ENCODE measurements at places on chromosomes 1 and 21.
A peak's percentile ranks its signal among the peaks of the same experiment; 100 is the strongest.

- DNase-seq: no peak
Observed at GRCh38 chr1:11071463-11072215, 11.8 kb upstream of the SRM start.

DNA sequence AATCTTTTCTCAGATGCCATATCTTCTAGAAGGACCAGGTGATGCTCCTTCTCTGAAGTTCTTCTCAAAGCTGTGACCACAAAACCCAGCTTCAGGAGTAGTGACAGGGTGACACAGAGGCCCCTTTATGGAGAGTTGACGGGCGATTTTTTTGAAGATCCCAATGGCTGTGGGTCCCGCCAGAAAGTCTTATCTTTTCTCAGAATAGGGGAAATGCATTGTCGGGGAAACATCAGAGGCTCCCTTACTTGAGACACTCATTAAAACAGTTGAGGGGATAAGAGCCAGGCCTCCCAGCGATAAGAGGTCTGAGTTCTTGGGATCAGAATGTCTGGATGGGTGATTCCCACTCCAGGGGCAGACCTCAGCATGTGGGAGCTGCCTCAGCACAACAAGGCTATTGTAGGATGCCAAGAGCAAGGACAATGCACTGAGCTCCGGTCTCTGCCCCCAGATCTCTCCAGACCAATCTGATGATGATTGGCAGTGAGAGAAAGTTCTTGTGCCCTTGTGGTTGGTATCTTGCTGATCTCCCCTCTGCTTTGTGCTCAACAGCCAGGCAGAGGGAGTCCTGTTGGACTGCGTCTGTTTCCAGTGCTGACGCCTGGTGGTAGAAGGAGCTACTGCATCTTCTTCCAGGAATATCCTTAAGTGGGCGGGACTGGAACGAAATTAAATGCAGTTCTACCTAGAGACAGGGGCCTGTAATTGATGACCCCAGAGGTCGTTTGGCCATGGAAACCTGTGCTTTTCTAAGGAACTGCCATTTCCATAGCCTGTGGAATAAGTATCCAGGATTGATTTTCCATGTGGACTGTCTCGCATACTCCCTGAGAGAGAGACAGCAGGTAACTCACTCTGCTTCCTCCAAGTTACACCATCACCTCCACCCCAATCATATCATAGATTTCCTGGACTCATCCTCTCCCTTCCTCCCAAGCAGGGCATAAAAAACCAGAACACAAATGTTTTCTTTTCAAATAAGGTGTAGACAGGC lies 6.8 kb upstream of the ACKR1 start:
- peak; percentile 59 for DNase-seq

DNA sequence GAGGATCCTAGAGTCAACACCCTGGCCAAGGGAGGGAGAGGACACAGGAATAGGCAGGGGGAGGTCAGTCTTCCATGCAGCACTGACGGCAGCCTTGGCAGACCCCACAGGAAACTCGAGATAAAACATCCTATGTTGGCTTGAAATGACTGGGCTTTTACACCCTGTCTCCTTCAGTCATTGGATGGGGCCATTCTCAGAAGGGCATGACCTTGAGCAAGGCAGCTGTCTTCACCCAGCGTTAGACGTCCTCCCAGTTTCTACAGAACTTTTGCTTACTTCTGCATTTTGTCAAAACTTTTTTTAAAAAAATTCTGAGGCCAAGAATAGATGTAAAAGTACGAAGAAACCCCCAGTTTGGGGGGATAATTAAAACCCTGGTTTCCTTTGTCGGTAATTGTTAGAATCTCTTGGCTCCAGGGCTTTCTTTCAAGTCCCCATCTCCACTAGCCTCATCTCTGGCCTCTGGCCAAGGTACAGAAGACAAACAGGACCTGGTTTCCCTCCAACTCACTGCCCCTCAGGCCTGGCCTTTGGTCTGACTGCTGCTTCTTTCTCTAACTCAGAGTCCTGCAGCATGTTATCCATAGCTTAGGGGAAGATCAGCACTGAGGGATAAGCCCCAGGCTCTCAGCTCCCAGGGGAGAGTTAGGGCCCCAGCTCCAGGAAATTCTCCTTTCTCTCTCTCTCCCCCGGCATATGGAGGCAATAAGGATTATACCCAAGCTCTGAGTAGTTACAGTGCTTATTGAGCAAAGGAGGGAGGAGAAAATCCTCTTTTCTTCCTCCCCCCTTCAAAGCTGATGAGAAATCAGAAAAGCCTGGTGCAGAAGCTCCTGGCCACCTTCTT lies 51.6 kb upstream of the KCND3 start:
- no peak for DNase-seq

DNA sequence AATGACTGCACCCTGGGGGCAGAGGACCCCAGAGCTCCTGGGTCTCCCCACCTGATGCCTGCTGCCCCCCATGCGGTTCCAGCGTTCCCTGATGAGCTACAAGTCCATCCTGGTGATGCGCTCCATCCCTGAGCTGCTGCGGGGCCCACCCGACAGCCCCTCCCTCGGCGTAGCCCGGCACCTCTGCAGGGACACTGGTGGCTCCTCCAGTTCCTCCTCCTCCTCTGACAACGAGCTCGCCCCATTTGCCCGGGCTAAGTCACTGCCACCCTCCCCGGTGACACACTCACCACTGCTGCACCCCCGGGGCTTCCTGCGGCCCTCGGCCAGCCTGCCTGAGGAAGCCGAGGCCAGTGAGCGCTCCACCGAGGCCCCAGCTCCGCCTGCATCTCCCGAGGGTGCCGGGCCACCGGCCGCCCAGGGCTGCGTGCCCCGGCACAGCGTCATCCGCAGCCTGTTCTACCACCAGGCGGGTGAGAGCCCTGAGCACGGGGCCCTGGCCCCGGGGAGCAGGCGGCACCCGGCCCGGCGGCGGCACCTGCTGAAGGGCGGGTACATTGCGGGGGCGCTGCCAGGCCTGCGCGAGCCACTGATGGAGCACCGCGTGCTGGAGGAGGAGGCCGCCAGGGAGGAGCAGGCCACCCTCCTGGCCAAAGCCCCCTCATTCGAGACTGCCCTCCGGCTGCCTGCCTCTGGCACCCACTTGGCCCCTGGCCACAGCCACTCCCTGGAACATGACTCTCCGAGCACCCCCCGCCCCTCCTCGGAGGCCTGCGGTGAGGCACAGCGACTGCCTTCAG lies 35.5 kb downstream of the TRIM11 start:
- no peak for DNase-seq

- no peak for DNase-seq
Observed at GRCh38 chr1:91949356-91949699, at the start of gene BRDT. BRDT (plus strand) TSS chr1:91949401; CDS start chr1:91962755, 13,354 bp downstream.

DNA sequence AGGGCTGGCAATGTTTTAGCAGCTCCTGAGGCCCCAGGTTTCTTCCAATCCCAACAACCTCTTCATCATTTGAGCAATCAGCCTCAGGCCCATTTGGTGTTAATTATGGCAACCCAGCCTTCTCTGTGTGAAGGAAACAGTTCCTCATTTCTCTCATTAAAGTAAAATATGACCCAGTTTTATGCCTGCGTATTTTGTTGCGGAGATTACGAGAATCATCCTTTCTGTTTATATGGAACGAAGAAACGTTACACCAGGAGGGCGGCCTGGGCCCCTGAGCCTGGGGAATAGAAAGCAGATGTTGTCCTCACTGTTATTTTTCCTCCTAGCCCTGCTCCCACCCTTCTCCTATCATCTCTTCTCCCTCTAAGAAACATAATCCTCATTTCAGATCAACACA lies 332.2 kb upstream of the USP24 start:
- DNase-seq: no peak

DNA sequence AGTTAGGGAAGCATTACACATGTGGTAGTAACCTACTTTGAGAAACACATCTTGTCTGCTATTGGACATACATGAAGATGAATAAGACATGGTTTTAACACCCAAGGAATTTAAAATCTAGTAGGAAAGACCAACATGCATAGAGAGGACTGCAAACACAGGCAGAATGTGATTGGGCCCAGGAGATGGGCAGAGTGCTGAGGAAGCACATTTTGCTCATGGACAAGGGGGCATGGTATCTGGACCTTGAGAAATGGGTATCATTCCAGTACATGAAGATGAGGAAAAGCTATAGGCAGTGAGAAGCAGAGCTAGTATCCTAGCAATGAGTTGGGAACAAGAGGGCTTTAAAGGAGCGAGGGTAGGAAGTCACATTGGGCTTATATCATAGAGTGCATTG lies 142.7 kb downstream of the SPATA46 start:
- no peak for DNase-seq

- no peak for DNase-seq
Observed at GRCh38 chr1:2152954-2153353, 41.6 kb downstream of the FAAP20 start.

DNA sequence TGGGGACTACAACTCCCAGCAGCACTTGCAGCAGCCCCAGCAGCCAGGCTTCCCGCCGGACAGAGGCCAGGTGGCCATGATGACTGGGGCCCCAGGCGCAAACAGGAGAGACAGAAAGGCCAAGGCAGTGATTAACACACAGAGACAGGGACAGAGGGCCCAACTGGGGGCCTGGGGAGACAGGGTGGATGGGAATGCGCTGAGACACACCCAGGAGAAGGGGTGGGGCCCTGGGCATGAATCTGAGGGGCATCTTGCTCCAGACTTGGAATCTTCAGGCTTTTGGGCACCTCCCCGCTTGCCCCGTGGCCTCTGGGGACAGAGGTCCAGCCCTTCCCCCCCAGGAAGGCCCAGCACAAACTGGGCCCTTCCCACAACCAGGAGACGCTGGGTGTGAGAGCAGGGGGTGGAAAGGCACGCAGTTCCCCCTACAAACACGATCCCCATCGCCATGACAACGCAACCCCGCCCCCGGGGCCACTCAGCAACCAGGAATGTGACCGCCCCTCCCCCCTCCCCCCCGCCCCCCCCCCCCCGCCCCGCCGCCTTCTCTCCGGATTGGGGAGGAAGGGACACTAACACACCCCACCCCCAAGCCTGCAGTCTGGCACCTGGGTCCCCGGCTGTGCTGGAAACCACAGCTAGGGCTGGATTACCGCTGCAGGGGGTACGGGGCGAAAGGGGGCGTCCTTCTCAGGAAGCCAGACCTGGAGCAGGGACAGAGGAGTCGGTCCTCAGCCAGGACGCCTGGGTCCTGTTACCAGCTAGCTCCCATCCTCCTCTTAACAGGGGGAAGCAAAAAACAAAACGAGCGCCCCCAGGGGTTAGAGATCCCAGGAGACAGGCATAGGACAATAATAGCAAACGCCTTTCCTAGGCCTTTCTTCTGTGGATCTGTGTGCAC lies 4.5 kb downstream of the HDGF start:
- peak; percentile 54 for DNase-seq

GRCh38 chr1:206834711-206835110 lies 30.7 kb upstream of the IL20 start:
- DNase-seq: no peak

GRCh38 chr1:178768423-178768822 lies 43.4 kb downstream of the RALGPS2 start:
- peak; percentile 16 for DNase-seq

DNA sequence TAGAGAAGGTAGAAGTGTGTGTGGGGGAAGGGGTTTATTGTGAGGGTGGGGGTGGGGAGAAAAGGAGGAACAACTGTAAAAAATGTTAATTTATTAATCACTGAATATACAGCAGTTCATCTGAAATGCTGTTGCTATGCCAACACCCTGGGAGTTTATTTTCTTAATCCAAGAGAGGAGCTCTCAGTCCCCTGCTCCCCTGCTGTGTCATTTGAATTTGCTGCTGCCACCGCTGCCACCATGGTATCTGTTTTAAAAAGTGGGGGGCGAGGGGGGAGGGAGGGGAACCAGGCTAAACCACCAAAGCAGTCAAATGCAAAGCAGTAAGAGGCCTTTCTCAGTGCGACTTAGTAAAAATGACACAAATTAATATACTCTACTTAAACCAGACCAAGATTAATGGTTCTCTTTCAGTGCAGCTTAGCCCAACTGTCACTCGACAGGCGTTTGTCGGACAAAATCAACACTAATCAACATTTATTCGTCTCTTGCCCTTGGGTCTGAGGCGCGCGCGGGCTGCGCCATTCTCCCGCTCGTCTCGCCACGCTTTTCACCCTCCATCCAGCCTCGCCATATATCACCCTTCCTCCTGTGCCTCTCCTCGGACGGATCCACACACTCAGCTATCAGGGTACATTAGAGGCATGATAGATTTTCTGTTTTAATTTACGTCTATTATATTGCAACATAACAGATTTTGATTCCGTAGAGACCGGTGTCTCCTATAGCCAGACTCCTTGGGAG lies 76.2 kb downstream of the PBX1 start:
- DNase-seq: no peak

DNA sequence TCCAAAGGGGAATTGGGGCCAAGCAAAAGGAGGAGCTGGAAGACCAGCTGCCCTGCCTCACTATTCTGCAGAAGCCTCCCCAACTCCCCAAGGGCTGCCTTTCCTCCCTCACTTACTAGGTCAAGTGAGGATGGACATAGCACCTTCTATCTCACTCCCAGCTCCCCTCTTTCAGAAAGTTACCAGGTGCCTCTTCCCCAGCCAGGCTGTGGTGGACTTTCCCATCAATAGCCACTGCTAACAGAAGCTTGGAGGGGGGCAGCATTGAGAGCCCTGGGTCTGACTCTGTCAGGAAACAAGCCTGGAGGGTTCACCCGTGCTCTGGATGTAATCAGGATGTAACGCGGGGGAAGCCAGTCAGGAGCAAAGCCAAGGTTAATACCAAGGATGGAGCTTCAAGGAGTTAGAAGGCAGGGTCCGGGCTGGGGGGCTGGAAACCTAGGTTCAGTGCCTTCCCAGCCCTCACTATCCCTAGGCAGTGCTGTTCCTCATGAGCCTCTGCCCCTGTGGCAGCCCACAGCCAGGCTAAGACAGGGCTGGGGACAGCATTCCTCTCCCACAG lies 127.8 kb upstream of the NGF start:
- DNase-seq: no peak

GRCh38 chr1:69710484-69711189 lies 142.9 kb downstream of the LRRC7 start:
- no peak for DNase-seq

DNA sequence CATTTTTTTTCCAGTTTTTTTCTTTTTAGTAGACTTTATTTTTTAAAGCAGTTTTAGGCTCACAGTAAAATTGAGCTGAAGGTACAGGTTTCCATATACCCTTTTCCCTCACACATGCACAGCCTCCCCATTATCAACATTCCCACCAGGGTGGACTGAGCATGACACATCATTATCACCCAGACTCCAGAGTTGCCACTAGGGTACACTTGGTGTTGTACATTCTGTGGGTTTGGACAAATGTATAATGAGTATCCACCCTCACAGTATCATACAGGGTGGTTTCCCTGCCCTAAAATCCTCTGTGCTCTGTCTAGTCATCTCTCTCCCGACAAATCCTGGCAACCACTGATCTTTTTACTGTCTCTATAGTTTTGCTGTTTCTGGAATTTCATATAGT lies 3.0 kb upstream of the AIM2 start:
- no peak for DNase-seq

- no peak for DNase-seq
Observed at GRCh38 chr1:93358293-93358692, 12.6 kb downstream of the DR1 start.

GRCh38 chr1:76500116-76500515 lies 367.2 kb upstream of the ST6GALNAC5 start:
- no peak for DNase-seq
